NCI-H2107 (cell line): ENCODE measurements at places on chromosomes 1 and 21.

- peak; percentile 77 for DNase-seq
These were observed 152.0 kb downstream of the ETS2 start for GRCh38 chr21:38957575-38958322.

DNA sequence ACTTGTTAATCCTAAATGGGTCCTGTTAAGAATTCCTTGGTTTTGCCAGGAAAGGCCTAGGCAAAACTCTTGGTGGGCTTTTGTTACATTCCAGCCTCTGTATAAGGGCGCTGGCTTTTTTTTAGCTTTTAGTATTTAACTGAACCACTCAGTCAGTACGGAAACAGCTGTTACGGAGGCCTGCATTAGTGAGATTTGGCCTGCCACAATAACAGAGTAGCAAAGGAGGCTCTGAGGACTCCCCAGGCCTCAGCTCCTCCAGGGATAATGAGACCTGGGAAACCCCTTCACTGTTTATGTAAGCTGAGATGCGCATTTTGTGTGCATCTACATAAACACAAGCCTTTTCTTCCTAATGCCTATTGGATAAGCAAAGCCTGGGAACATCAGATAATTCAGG lies 210.2 kb downstream of the APP start:
- DNase-seq: no peak

- no peak for DNase-seq
These were observed 92.3 kb upstream of the CHODL start for GRCh38 chr21:18152371-18152770.

DNA sequence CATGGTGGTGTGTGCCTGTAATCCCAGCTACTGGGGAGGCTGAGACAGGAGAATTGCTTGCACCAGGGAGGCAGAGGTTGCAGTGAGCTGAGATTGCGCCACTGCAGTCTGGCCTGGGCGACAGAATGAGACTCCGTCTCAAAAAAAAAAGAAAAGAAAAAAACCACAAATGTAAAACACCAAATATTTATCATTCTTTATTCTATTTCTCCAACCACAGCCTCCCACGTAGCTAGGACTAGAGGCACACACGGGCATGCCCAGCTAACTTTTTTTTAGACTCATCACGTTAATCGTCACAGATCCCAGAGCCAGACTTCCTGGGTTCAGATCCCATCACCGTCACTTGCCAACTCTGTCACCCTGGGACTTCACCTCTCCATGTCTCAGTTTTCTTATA lies 13.5 kb downstream of the DNAJC16 start:
- no peak for DNase-seq

GRCh38 chr1:236685917-236686814 lies at the start of gene ACTN2:
Gene ACTN2, plus strand, starts transcription at chr1:236686499. Its CDS starts 175 bp downstream, at chr1:236686674.
- DNase-seq: no peak

- no peak for DNase-seq
These were observed 101.6 kb downstream of the DMRTB1 start for GRCh38 chr1:53560581-53561502.

DNA sequence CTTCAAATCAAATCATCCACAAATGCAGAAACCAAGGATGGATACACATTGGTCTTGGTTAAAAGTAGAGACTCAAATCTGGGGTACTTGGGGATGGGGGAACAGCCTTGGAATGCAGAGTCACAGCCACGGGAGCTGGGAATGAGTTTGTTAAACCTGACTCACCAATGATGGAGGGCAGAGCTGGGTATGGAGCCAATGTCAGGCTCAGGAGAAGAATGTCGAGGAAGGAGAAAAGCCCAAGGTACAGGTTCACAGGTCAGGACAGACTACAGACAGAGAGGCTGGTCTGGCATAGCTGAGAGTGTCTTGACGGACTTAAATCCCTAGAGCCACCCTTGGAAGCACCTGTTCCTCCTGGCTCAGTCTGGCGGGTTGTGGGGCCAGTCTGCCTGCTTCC lies 237.6 kb downstream of the NTNG1 start:
- no peak for DNase-seq

- DNase-seq: no peak
These were observed 45.4 kb downstream of the YARS1 start for GRCh38 chr1:32771561-32772280.

DNA sequence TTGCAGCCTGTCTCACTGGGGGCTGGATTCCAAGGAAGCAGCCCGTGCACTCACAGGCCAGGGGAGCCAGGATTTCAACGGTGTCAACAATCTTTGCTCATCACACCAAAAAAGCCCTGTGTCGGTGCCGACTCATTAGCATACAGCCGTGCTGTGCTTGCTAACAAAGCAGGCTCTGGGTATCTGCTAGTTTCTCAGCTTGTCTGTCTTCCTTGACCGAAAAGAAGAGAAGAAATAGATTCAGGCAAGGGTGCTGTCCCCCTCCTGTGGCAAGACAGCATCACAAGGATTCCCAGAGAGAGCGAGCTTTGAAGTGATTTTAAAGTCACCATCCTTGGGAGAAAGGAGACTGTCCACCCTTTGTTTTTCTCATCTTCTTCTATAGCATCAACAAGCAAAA lies 214.7 kb downstream of the SDCCAG8 start:
- DNase-seq: no peak

DNA sequence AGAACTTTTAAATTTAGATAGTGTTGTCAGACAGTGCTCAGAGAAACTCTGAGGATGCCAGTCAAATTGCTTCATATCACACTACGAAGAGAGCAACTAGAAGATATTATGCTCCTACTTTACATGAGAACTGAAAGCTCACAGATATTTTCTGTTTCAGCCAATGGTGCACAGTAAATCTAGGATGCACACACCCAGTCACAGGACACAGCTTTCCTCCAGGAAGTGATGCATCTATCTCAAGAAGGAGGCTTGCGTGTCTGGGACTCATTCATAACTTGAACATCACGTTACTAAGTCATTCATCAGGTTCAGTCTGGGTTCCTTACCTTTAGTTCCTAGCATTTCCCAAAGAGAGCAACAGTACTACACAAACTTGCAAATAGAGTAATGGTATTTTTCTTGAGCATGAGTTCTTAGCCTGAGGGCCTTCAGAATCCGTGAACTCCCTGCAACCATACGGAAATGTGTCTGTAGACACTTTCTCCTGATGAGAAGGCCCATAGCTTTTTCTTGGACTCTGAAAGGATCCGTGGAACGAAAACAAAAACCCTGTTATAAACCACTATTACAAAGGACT lies 12.2 kb downstream of the ZNF697 start:
- no peak for DNase-seq

- DNase-seq: no peak
These were observed 682.4 kb upstream of the ADAMTS5 start for GRCh38 chr21:27649323-27649722.

DNA sequence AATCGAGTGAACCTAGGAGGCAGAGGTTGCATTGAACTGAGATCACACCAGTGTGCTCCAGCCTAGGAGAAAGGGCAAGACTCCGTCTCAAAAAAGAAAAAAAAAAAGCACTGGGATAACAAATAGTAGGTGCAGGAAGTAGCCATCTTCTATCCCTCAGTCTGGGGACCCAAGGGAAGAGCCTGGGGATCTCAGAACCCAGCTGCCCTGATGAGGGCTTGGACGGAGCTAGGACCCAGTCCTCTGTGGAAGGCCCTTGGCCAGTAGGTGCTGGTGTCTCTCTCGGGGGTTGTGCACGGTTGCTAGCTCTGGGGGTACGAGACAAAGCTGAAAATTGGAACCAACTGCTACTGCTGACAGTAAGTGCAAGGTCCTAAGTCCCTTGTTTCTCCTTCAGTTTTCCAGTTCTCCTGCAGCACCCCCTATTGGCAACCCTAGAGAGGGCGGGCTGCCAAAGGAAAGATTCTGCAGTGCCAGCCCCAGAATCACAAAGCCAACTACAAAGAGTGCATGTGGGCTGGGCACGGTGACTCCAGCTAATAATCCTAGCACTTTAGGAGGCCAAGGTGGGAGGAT lies 57.6 kb upstream of the KIF1B start:
- DNase-seq: no peak

GRCh38 chr1:211830055-211830327 lies 572 bp downstream of the LPGAT1 start:
- DNase-seq: no peak

- peak; percentile 32 for DNase-seq
These were observed 382 bp downstream of the GPBP1L1 start for GRCh38 chr1:45686015-45686287.

DNA sequence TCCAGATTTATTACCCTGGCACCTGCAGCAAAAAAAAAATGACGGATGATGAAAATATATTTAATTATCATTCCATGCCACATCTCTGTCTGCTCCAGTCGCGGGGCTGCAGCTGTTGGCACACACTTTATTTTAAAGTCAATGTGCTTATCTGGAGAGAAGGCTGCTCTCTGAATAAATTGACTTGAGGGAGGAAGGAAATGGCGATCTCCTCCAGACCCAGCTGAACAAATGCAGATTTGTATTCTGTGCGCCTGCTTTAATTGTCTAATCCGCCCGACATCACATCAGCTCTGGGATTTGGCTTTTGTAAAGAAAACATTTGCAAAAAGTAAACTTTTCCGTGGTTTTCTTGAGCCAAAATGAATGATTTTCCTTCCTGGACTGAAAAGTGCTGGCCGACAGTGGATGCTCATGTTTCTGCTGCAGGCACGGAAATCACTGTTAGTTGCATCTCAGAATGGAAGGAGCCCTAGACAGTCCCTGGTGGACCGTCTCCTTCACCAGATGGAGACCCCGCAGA lies 150.2 kb downstream of the CAMTA1 start:
- DNase-seq: no peak

- DNase-seq: no peak
These were observed 59.9 kb downstream of the JAK1 start for GRCh38 chr1:64906447-64906846.

- DNase-seq: no peak
These were observed 86.2 kb downstream of the EIF4G3 start for GRCh38 chr1:21090463-21090862.

GRCh38 chr1:70264839-70265238 lies 43.7 kb downstream of the SRSF11 start:
- no peak for DNase-seq

DNA sequence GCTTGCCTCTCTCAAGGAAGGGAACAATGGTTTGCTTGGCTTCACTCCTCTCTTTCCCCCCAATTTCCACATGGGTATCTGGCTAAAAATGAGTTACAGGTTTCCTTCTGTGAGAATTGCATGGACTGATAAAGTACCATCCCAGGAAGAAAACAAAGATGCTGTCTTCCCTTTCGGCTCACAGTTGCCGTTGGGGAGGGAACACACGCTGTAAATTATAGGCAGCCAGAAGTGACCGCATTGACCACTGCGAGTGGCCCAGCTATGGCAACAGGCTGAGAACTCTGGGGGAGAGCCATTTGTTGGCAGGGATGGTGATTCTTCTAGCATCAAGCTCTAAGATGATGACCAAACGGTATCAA lies 2.9 kb downstream of the RUNX1 start:
- DNase-seq: no peak

- peak; percentile 34 for DNase-seq
These were observed 694 bp downstream of the ZBTB7B start for GRCh38 chr1:155003227-155003765.

GRCh38 chr21:44438531-44439210 lies 16.6 kb upstream of the LRRC3 start:
- no peak for DNase-seq

DNA sequence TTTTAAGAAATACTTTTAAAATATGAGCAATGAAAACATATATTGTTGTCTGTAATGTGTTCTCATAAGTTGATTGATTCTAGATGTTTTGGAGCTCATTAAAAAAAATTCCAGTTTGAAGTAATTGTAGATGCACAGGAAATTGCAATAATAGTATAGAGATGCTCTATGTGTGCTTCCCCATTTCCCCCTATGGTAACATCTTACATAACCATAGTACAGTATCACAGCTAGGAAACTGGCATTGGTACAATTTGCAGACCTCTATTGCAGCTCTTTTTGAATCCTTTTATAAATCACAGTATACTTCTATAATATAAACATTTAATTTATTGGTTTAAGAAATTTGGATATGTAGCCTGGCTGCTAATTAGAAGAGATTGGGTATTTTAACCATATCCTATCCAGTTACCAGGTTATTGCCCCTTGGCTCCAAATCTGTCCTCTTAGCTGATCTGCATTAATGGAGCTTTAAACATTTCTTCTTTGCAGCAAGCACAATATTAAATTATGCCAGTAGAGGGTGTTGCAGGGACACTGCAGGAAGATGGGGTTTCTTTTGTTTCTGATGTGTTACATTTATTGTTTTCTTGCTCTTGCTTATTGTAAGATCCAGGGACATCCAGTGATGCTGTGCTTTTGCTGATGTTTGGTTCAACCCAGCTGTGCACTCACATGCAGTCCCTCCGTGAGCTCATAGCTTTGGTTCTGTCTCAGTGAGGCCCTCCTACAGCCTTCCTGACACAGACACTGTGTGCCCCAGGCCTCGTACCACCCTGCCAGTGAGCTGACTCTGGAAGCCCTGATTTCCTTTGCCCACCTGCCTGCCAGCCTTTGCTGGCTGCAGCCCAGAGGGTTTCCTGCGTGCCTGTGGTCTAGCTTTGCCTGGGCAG lies 103.3 kb downstream of the RABGAP1L start:
- DNase-seq: peak; percentile 36

DNA sequence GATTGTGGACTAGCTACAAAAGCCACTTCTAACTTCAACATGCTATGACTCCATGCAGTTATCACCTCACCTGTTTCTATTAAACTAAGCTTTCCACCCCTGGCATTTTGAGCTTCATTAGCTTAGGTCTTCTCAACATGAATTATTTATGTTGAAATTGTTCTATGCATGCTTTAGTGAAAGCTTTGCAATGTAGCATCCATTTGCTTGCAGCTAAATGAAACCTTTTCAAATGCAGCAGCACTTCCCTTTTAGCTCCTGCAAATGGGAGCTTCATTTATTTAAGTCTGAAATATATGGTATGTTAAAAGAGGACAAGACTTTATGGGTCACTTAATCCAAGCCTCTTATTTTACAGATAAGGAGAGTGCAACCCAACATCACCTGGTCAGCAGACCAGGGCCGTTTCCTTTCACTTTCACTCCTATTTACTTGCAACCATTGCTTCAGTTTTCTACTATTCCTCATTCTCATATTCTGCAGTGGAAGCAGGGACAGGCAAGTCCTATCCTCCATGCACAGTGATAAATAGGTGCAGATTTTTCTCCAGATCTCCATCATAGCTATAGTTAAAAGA lies 56.4 kb upstream of the SAMSN1 start:
- no peak for DNase-seq

DNA sequence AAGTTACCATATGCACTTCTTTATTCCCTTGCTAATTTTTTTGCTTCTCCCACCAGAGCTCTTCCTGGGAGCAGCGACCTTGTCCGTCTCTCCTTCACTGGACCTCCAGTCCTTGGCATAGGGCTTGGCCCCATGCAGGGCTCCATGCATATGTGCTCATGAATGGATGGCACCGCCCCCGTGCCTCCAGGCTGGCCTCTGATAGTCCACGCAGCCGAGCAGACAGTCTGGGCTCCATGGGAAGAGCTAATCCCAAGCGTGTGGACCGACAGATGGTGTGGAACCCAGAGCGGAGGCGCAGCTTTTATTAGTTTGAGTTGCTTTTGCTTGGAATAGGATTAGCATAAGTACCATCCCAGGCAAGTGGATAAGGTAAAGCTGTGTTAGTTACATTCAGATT lies 41.8 kb downstream of the CDCP2 start:
- no peak for DNase-seq
